T-cell (primary cell): ENCODE measurements at places on chromosomes 7 and 10.

GRCh38 chr10:78460204-78460603 lies 426.5 kb downstream of the RPS24 start:
- no peak for DNase-seq

DNA sequence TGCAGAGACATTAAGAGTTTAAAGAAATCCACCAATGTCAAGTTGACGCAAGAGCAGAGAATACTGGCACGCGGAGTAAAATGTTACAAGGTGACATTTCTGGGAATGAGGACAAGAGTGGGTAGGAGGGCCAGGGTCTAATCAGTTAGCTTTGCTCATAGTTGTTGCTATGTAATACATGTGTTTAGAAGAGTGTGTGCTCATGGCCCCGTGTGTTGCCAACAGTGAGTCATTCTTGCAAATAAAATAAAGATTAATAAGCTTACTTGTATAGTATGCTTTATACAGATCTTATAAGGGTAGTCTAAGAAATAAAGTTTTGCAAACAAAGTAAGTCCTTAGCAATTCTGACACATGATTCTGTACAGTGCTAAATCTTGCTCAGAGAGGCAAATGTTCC lies 64.5 kb downstream of the DNMBP start:
- DNase-seq = no peak

GRCh38 chr10:10726101-10726500 lies 291.6 kb upstream of the CELF2 start:
- no peak for DNase-seq

DNA sequence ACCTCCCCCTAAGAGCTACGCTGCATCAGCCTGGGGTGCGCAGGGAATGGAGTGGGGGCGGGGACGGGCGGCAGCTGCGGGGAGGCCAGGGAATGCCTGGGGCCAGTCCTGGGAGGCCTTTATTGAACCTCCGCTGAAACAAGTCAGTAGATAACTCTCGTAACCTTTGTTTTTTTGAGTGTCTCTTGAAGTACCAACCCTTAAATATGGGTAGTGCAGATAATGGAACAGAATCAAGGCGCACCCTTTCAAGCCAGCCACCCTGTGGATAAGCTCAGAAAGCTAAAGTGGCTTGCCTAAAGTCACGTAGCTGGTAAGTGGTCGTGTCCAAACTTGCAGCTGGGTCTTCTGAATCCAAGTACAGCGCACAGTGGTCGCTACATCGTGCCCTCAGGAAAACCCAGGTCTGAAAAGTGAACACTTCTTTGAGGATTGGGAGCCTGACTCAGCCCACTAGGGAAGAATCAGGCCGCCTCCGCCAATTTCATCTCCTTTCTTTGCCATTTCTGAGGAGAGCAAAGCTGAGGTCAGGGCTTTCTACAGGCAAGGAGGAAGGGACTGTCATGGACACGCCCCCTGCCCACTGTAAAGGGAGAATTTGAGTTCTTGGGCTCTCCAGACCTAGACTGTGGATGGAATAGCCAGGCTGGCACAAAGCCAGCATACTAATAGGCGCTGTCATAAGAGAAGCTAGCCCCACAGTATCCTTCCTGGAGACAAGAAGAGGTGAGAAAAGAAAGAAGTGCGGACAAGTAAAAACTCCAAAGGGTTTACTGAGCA lies 3.2 kb upstream of the EGR2 start:
- no peak for DNase-seq

GRCh38 chr7:79734181-79734580 lies 280.7 kb upstream of the MAGI2 start:
- no peak for DNase-seq
